ENCODE measurements at places on chromosomes 4 and X. TPM values are rescaled to one million over a fixed set of nuclear protein-coding genes. Genes with fewer than 3 reads are reported as not detected.

DCAF4L1 gene
- 0.13 TPM for total RNA-seq

FRMD7 gene
- 0.05 TPM for total RNA-seq

DNA sequence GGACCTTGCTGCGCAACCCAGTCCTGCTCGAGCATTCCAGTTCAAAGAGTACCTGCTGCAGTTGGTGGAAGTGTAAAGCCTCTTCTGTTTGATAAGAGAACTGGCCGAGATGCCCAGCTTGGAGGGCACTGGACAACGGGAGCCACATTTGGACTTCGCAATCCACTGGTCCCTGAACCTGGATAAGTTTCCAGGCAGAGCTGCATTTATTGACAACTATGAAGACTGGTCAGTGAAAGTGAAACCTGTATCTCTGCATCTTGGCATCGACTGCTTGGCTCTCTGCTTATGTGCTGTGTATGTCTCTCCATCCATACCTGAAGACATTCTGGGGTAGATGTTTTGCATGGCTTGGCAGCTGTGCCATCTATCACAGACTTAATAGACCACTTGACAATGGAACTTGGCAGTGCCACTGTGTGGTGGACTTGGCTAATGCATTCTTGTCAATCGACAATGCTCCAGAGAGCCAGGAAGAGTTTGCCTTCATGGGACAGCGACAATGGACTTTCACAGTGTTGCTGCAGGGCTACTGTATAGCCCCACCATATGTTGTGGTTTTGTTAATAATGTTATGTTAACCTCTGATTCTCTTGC is 43.5 kb upstream of the ZBTB33 start:
- no peak for DNase-seq

GRCh38 chrX:135652602-135653001 is 60.8 kb upstream of the CT45A1 start:
- no peak for DNase-seq

PRKG2 gene
- not detected for total RNA-seq

- no peak for DNase-seq
Measured at GRCh38 chr4:106444557-106444956, 76.0 kb upstream of the GIMD1 start.

DNA sequence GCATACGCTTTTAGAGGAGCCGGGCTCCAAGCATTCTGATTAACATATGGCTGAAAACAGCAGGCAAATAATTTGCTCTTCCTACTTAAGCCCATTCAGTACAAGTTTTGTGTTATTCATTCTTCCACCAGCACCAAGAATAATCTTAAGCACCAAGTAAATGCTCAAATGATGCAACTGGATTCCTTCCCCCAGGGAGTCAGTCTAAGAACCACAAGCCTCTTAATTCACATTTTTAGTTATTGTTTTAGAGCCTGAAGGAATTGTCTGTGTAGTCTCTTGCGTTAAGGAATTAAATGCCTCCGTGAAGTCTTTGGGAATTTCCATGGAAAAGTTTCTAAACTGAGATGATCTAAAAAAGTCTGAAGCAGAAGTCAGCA is 61.5 kb upstream of the MAGEB2 start:
- DNase-seq: no peak

DNA sequence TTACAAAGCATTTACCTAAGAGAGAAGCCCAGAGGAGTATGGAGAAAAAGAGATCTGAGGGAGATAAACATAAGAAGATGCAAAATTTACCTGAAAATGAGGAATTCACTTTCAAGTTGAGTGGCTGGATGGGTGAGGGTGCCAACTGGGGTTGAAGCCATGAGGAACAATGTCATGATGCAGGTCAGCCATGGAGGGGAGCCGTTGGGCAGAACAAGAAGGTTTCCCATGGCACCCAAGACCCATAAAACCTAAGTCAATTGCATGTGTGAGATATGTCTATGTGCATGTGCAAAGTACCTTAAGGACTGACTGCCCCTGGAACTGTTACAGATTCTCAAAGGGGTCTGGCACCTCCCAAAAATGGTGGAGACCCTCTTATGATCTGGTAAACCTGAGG is 46.6 kb upstream of the PRRG1 start:
- peak; percentile 46 for DNase-seq

NSUN7 gene
- 0.40 TPM for total RNA-seq

DNA sequence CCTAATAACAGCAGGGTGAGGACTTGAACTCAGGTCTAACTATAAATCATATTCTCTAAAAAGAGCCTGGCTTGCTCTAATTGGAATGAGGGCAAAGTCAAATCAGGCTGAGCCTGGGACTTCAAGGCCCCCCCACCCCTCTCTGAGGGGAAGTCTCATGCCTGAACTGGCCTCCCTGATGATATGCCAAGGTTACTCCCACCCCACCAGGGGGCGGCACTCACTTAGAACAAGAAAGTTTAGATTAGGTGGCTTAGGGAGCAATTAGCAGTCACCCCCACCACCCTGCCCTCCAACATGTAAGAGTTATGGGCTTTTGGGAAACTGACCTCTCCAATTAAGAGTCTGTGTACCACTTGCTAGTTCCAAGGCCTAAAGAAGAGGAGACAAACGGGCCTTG is 2.7 kb downstream of the FOXO4 start:
- peak; percentile 51 for DNase-seq

DNA sequence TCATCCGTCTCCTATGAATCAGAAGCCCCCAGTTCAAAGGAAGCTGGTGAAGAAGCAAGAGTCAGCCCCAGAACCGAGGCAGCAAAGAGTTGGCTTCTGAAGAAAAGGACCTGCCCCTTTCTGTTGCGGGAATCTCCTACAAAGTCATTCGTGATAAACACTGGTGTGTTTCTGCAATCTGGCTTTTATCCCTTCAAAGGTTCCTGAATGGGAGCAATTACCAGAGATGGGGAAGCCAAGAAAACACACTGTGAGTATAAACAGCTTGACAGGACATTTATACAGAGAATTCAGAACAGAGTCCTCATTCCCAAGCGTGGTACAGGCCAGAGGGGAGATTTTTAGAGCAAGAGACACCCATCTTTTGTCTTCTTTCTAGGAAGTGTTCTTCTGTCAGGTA is 226.8 kb upstream of the LNX1 start:
- no peak for DNase-seq

NDST4 gene
- total RNA-seq: not detected

DNA sequence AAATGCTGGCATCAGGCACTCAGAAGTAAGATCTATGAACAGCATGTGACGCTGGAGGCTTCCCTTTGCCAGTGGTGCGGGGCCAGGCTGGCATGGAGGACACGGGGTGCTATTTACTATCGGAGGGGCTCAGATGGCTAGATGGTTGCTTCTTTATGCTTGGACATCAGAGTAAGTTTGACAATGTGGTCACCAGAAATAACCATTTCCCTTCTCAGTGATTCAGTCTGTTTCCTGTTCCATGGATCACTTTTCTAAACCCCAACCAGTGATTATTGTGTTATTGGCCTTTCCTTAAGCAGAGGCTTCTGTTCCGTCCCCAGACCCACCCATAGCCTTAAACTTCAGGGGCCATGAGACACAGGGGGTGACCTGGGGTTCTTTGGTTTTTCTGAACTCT is 55.4 kb upstream of the DHX15 start:
- no peak for DNase-seq

- DNase-seq: no peak
Measured at GRCh38 chrX:71315917-71316316, 14.4 kb downstream of the ITGB1BP2 start.

GPR119 gene
- total RNA-seq: not detected

CXorf65 gene
- not detected for total RNA-seq

PCSK1N gene
- total RNA-seq: 0.23 TPM

- peak; percentile 44 for DNase-seq
Measured at GRCh38 chrX:100413229-100413628, 3.2 kb upstream of the PCDH19 start.

PPM1K gene
- total RNA-seq: 14.2 TPM

DNA sequence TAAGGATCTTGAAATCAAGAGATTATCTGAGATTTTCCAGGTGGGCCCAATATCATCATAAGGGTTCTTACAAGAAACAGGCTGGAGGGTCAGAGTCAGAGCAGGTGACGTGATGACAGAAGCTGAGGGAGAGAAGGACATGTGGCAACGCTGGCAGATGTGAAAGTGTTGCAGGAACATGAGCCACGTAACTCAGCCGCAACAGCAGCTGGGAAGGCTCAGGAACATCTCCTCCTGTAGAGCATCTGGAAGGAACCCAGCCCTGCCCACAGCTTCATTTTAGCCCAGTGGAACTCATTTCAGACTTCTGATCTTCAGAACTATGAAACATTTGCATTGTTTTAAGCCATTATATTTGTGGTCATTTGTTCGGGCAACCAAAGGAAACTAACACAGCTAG is 156.3 kb upstream of the VEGFC start:
- DNase-seq: no peak

STPG2 gene
- total RNA-seq: 0.38 TPM

AKAP4 gene
- total RNA-seq: not detected

DNA sequence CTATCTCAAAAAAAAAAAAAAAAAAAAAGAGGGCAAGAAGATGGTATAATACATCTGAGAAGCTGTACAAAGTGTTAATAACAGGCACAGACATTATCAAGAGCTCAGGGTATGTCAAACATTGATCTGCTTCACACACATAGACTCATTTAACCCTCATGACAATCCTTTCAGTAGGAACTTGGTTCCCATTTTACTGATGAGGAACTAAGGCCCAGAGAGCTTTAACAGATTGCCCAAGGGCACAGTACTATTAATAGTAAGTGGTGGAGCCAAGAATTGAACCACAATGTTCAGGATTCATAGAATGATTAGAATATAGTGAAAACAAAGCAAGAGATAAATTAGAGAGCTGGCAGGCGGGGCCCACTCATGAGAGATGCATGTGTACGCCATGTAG is 154.4 kb downstream of the EFHC2 start:
- no peak for DNase-seq

FATE1 gene
- total RNA-seq: not detected

FAM241A gene
- total RNA-seq: 1.0 TPM

DNA sequence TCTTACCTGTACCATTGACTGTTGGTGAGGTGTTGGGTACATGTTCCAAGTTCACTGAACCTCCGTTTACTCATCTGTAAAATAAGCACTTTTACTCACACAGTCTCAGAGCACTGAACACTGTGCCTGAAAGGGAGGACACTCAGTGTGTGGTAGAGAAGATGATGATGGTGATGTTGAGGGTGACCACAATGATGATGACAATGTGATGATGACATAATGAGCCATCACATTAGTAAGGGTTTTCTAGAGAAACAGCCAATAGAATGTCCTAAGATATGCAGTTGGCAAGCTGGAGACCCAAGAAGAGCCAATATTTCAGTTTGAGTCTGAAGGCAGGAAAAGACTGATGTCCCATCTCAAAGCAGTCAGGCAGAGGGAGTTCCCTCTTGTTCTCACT is 315.4 kb upstream of the IGFBP7 start:
- no peak for DNase-seq

GRCh38 chr4:160795216-160795615 is 1368.6 kb downstream of the FSTL5 start:
- no peak for DNase-seq

GRCh38 chr4:48780865-48781214 is 761 bp upstream of the FRYL start:
- peak; percentile 53 for DNase-seq

GRCh38 chrX:115894087-115894486 is 276.5 kb upstream of the AGTR2 start:
- DNase-seq: no peak

GRCh38 chrX:136168929-136169735 is 21.8 kb downstream of the FHL1 start:
- DNase-seq: peak; percentile 48

DNA sequence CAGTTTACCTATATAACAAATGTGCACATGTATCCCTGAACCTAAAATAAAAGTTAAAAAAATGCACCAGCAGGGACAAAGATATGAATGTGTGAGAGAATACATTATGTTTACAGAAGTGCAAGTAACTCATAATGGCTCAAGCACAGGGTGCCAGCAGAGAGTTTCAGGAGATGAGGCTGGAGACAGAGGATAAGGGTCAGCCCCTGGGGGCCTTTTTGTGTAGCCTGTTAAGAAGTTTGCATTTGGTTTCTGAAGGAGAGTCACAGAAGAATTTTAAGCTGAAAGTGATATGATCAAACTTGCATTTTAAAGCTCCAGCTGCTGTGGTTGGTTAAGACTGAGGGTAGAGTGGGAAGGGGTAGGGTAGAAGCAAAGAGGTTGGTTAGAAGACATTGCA is 48.6 kb upstream of the CAPN6 start:
- DNase-seq: no peak

DNA sequence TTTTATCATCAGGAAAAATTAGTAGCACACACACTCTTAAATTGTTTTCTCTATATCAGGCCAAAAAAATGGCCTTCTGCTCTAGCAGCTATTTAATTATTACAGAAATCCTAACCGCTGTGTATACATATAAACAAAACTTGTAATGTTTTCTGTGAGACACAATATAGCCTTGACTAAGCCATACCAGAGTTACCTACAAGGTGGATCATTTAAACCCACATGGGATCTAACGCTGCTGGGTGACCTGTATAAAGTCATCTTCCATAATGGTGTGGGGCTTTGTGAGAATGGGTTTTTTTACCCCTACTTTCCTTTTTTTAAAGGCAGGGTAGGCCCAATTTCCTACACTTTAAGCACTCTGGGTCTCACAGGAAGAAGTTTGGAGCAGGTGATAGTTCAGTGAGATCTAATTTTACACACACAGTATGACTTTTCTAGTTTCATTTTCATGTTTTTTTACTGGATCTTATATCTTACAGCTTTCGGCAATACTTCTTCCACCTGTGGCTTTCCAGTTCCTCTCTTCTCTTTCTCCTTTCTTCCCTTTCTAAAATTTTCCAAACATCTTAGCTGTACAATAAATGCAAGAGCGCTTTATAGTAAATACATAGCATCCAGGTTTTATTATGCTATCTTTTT is 66.9 kb upstream of the MMAA start:
- no peak for DNase-seq

- DNase-seq: no peak
Measured at GRCh38 chrX:56798339-56798711, 69.3 kb downstream of the NBDY start.

- DNase-seq: no peak
Measured at GRCh38 chr4:7771541-7772507, 167.8 kb downstream of the AFAP1 start.

CYLC1 gene
- not detected for total RNA-seq

TLR2 gene
- total RNA-seq: 5.0 TPM

Data from left lobe of liver (tissue), 2 donors.